ENCODE measurements at places on chromosomes 16 and 17.
A peak's percentile ranks its signal among the peaks of the same experiment; 100 is the strongest.

GRCh38 chr16:48905632-48906505, 295.9 kb upstream of the N4BP1 start:
- DNase-seq, result no peak

DNA sequence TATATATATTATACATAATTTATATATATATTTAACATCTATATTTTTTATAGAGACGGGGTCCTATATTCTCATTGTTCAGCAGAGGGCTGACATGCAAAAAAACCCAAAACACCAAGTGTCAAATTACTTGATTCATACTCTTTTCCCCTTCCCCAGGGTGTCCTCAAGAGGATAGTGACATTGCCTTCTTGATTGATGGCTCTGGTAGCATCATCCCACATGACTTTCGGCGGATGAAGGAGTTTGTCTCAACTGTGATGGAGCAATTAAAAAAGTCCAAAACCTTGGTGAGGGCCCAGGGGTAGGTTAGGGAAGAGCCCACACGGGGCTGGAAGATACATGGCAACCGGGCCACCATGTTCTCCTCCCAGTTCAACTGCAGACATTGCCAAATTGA, 11.0 kb downstream of the ITGAM start:
- no peak for DNase-seq

- DNase-seq, result peak; percentile 95
Observed at GRCh38 chr17:2011411-2012371, 13.4 kb downstream of the RTN4RL1 start.

- DNase-seq, result no peak
Observed at GRCh38 chr16:49459953-49460735, 86.5 kb downstream of the C16orf78 start.

DNA sequence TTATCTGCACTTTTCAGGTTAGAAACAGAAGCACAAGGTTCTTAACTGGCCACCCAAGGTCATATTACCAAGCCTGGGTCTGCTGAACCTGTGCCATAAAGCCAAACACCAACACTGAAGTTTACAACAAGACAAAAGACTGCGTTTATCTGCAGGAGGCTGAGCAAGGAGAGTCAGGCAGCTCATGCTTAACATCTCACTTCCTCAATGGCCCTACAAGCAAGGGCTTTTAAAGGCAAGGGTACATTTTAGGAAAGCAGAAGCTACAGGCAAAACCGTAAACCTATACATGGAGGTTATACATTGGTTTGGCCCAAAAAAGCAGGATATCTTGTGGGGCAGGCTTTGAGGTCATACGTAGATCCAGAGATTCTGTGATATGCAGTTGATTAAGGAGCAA, 91.2 kb downstream of the GNAO1 start:
- no peak for DNase-seq
